Ovary (tissue), 10 donors: ENCODE measurements at places on chromosomes 16 and 17.

DNA sequence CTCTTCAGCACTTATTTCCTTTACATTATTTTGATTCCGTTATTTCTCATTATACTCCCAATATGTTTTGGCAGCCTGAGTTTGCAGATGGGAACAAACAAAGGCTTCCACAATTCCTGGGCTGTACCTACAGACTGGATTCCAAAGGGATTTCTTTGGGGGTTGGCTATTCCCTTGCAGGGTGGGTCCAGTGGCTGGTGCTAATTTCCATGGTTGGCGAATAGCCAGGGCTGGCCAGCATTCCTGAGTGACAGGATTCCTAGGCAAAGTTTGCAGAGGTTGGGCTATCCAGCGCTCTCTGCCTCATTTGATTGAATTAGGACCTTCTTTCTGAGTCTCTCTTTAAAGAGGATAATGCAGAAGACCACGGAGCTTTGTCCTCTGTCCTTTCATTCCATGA, 207.4 kb downstream of the MAF start:
- DNase-seq = no peak

- no peak for DNase-seq
Observed at GRCh38 chr16:85573045-85573695, 40.0 kb upstream of the GSE1 start.

- DNase-seq = no peak
Observed at GRCh38 chr16:8167436-8167835, 422.9 kb downstream of the TMEM114 start.

- DNase-seq = peak; percentile 69
Observed at GRCh38 chr17:20073055-20073979, 64.2 kb downstream of the SPECC1 start.

DNA sequence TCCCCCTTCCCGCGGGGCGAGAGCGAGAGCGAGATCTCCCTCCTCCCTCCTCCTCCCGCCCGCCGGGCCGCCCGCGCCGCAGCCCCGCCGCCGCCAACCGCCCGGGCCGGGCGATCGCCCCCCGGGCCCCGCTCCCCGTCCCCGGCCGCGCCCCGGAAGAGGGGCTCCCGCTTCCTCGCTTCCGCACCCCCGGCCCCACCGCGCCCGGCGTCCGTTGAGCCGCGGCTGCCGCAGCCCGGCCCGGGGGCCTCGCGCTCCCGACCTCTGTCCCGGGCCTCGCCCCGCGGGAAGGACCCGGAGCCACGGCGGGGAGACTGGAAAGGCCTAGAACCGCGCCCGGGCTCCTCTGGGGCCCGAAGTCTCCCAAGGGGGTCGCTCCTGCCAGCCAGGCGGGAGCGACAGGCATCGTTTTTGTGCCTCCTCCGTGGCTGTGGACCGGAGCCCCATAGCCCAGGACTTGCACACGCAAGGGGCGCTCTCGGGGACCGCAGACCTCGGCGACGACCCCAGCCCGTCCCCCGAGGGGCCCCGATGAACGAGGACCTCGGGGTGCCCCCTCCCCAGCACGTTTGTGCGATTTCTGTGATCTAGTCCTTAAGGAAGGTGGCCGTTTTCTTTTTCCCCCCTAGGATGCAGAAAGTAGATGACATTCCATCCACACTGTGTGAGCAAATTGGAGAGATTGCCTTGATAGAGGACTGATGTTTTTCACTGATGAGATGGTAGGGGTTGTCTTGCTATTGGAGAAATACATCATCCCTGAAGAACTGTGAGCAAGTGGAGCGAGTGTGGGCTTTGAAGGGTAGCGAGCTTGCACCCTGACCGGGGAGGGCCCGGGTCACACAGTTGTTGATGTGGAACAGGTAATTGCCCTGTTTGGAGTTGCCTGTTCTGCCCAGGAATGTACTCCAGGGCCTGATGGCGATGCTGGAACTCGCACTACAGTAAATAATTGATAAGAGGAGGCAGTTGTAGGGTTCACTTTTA, 611 bp downstream of the BANP start:
- DNase-seq = no peak

DNA sequence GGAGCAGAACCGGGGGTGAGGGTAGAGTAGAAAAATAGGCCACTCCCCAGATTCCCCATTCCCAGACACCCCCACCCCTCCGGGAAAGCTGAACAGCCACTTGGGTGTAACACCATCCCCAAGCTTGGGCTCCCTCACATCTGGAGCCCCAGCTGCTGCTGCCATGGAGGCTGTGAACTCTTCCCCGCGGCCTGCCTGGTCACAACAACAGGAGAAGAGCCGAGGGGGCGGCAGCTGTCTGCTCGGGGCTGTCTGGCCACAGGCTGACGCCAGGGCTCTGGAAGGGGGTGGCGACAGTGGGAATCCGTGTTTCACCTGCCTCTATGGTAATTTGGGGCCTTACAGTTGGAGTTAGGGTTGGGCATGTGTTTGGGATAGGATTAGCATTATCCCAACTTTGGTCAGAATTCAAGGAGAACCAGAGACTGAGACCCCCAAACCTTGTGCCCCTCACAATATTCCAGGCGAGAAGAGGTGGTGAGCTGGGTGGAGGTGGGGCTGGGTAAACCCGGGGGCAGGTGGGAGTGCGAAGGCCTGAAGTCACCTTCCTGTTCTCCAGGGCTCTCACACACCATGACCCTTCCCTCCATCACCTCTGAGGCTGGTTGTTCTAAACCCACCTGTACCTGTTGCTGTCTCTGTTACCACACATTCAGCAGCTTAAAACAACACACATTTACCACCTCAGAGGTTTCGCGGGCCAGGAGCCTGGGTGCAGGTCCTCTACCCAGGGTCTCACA, 29.7 kb upstream of the NXPH3 start:
- DNase-seq = no peak

DNA sequence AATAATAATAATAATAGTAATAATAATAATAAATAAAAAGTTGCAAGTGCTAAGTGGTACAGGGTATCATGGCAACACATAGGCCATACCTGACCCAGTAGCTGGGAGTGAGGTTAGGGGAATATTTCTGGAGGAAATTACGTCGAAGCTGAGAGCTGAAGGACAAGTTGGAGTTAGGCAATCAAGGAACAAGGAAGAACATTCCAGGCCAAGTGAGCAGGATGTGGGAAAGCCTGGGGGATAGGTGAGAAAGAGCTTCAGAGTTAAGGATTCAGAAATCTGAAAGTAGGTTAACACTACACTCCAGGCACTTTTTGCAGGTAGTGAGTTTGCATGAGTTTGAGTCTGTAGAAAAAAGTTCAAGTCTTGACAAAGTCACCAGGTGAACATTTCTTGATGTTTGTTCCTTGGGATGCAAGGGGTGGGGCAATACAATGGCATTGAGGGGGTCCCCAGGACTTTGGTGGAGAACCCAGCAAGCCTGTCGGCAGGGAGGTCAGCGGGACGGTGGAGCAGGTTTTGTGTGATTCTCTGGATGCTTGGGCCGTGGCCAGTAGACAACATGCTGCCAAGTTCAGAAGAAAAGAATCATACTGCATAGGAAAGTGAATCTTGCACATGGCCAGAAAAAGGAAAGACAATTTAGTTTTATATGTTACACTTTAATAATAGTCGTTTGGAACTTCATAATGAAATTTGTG, 27.7 kb upstream of the MPHOSPH6 start:
- no peak for DNase-seq

- DNase-seq = no peak
Observed at GRCh38 chr16:50617646-50618184, 63.4 kb downstream of the SNX20 start.

DNA sequence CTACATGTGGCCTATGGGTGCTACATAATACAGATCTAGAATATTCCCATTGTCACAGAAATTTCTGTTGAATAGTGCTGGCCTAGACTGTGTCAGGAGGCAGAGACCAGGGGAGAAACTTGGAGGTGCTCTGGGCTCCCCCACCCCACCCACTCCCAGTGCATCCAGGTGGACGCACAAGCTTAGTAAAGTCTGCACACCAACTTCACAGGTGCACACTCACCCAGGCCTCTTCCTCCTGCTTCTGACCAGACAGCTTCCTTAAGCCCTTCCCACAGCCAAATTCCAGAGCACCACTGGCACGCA, 7.6 kb upstream of the CNP start:
- DNase-seq = no peak

DNA sequence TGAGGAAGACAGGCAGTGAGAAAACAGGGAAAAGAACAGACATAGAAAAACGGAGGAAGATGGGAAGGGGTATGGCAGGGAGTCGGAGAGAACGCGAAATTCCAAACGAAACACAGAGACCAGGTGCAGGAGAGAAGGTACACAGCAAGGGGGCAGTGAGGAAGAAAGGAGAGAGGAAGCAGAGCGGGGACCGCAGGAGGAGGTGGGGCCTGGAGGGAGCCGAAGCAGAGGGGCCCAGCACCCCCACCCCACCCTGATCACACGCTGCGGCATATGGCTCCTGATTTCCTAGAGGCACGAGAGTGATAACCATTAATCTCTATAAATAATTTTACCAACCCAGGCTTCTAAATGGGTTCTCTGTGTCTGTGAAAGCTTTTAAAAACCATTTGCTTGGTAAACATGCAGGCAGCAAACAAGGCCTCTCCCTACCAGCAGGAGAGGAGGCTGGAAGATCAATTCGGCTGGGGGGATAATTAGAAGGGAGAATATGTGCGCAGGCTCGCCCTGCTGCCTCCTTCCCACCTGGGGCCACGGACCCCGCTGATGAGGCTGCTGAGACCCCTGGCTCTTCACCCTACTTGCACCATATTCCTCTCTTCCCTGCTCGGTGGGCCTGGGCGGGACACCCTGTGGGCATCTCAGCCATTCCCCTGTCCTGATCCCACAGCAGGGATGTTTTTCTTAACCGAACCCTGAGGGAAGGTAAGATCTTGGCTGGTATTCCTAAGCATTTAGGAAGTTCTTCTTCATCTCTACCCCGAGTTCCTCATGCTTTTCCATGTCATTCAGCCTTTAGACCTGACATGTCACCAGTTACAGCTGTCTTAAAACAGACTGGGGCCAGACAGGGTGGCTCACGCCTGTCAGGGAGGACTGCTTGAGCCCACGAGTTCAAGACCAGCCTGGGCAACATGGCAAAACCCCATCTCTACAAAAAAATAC, 86.7 kb downstream of the TMEM132E start:
- no peak for DNase-seq

- DNase-seq = no peak
Observed at GRCh38 chr16:67930678-67931211, 917 bp downstream of the CTRL start.

- DNase-seq = no peak
Observed at GRCh38 chr16:87169509-87169995, 147.6 kb downstream of the C16orf95 start.

- DNase-seq = no peak
Observed at GRCh38 chr17:38658741-38659345, 15.9 kb downstream of the EPOP start.

DNA sequence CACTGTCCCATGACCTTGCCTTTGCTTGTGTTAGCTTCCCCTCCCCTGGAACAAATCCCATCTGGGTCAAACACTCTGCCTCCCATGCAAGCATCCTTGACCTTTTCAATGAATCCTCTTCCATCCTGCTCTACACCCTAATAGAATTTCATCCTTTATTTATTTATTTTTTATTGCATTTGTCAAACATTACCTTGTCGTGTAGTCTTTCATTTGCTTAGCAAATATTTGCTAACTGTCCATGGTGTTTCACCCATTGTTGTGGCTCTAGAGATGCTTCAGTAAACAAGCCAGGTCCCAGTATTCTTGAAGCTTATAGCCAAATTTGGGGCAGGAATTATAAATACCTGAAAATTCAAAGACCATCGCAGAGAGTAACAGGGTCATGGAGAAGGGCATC, 51.0 kb upstream of the MRTFB start:
- DNase-seq = no peak

- DNase-seq = no peak
Observed at GRCh38 chr16:89536886-89537548, 23.5 kb upstream of the RPL13 start.

DNA sequence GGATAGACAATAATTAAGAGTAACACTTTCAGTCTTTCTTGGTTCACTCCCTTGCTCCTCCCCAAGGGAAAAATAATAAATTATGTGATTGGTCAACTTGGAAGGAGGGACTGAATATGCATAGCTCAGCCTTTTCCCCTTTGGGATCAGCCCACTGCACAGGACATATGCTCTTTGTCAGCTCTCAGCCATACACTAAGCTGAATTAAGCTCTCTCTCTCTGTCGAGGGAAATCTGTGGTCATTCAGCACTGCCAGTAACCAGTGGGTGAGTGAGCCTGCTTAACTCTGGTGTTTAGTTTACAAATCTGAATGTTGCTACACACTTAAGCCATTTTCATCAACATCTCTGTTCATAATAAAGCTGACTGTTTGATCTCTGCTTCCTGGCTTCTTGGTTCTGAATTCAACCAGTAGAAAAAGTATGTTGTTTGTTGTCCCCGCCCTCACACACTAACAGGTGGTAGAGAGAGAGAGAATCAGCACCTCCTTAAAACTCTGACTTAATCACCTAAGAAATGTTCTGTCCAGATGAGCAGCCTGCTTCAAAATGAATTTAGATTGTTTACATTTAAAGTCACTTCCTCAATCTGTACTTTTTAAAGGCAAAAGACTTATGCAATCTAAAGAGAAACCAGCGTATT, 102.3 kb upstream of the C17orf78 start:
- no peak for DNase-seq

DNA sequence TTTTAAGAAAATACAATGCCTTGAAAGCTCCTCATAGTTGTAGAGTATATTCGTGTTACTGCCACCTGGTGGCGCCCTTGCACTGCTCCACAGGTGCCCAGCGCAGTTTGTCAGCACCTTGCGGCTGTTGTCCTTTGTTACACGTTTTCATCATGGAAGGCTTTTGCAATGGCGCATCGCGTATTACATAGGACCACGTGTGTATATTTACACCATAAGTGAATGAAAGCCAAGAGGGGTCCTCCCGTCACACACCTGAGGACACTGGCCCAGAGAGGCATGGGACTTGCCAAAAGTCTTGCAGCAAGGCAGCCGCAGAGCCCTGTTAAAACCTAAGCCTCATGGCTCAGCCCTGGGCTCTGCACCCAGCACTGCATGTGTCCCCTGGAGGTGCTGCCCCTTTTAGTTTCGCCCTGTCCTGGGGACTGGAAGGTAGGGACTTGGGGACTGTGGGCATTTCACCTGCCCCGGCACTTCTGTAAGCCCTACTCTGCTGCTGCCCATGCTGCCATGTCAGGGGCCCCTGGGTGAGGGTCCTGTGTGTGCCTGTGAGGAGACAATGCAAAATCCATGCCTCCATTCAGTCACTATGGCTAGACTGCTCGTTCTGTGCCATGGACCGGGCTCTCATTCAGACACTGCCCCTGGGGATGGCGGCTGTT, 24.3 kb downstream of the POLR3E start:
- DNase-seq = peak; percentile 68

- no peak for DNase-seq
Observed at GRCh38 chr17:57133486-57133885, 48.4 kb downstream of the AKAP1 start.
